Diencephalon (tissue), 1 donor: ENCODE measurements at places on chromosomes 3 and 15. TPM values are rescaled to one million over a fixed set of nuclear protein-coding genes. Genes with fewer than 3 reads are reported as not detected.

Gene HEG1
- 7.2 TPM for total RNA-seq

Gene CCDC80
- total RNA-seq, result 10.4 TPM

Gene ASB7
- 18.0 TPM for total RNA-seq

Gene NUSAP1
- total RNA-seq, result 38.8 TPM

Gene MRPS22
- total RNA-seq, result 69.2 TPM

Gene PLSCR2
- total RNA-seq, result not detected

Gene SCN5A
- total RNA-seq, result 2.8 TPM

Gene STRA6
- 6.7 TPM for total RNA-seq

Gene RTP4
- 0.23 TPM for total RNA-seq

Gene POLQ
- 2.5 TPM for total RNA-seq

Gene LSAMP
- 118 TPM for total RNA-seq

Gene DOCK3
- 45.0 TPM for total RNA-seq
